ENCODE measurements at places on chromosomes 11 and 22.

GRCh38 chr11:57622263-57622662 lies 24.8 kb downstream of the SERPING1 start:
- no peak for DNase-seq

- no peak for DNase-seq
Observed at GRCh38 chr22:20137671-20138416, 6.2 kb downstream of the ZDHHC8 start.

DNA sequence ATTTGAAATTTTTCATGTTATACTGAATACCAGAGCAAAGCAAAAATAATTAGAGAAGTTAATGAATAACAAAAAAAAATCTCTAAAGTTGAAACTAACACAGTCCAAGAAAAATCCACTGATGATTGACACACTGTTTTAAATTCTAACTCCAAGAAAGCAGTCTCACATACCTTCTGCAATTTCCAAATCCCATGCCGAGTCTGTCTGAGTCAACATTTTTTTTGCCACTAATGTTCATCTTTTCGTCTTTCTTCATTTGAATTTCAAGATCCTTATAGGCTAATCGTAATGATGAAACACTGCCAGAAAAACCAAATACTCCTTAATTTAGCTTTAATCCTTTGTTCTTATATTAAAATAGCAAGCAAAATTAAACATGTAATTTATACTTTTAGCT lies 39.5 kb downstream of the ARFGAP3 start:
- no peak for DNase-seq

DNA sequence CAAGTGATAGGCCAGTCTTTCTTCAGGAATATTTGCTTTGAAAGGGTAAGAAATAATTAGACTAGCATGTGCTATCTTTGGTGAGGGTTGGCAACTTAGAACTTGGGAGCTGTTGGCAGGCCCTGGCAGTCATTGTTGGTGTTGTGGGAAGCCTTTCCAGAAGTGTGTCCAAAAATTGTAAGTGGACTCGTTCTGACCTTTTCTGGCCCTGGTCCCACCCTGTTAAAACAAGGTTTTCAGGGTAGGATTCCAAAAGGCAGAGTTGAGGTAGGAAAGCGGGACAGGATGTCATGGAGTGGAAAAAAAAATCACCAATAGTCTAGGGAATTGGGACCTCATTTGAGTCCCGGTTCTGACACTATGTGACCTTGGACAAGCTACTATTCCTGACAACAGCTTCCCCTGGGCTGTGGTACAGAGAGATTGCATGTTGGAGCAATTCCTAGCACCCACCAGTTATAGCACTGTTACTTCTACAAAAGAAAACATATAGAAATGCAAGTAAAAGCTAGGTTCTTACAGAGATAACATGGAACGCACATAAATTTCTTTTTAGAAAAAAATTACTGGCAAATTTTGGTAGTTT lies 299.3 kb upstream of the DDI1 start:
- DNase-seq: no peak

GRCh38 chr11:27255447-27255828 lies 107.6 kb downstream of the CCDC34 start:
- peak; percentile 43 for DNase-seq

GRCh38 chr11:31804312-31805036 lies 6.6 kb downstream of the PAX6 start:
- no peak for DNase-seq

- DNase-seq: no peak
Observed at GRCh38 chr11:18590571-18590970, 2.0 kb upstream of the UEVLD start.

- peak; percentile 78 for DNase-seq
Observed at GRCh38 chr11:96259134-96259830, 83.7 kb downstream of the MAML2 start.

GRCh38 chr22:35752006-35752862 lies 34.6 kb downstream of the APOL5 start:
- DNase-seq: no peak

DNA sequence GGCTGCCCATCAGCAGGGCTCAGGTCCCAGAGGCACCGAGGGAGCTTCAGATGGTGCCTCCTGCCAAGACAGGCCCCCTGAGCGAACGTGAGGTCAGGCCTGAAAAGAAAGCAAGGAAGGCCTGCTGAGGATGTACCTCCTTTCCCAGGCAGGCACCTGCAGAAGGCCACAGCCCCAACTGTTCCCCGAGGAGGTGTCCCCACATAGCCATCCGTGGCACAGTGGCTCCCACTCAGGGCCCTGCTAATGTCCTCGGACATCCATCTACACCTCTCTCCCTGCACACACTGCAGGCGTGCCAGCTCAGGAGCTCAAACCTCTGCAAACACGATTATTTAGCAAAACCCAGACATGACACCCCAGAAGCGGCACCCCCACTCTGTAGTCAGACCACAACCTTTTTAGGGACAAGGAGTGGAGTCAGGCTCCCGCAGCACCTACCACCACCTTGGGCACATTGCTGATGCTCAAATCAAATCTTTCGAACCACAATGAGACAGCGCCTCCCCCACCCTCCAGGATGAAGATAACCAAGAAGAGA lies 36.9 kb downstream of the SHANK2 start:
- DNase-seq: no peak

- DNase-seq: peak; percentile 6
Observed at GRCh38 chr11:106644824-106645223, 373.5 kb downstream of the GUCY1A2 start.

- DNase-seq: no peak
Observed at GRCh38 chr22:37910890-37911672, 5.0 kb downstream of the MICALL1 start.

- DNase-seq: no peak
Observed at GRCh38 chr11:2474059-2474901, 29.5 kb downstream of the KCNQ1 start.

GRCh38 chr22:20943104-20943933 lies 23.7 kb upstream of the AIFM3 start:
- DNase-seq: no peak

- DNase-seq: no peak
Observed at GRCh38 chr11:63850920-63851319, 12.0 kb downstream of the MARK2 start.

DNA sequence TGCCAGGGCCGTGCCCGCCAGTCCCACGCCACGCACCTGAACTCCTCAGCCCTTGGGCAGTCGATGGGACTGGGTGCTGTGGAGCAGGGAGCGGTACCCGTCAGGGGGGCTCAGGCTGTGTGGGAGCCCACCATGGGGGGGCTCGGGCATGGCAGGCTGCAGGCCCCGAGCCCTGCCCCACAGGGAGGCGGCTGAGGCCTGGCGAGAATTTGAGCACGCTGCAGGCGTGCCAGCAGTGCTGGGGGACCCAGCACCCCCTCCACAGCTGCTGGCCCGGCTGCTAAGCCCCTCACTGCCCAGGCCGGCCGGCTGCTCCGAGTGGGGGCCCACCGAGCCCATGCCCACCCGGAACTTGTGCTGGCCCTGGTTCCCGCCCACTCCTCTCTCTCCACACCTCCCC lies 56.8 kb downstream of the TMPRSS5 start:
- no peak for DNase-seq

DNA sequence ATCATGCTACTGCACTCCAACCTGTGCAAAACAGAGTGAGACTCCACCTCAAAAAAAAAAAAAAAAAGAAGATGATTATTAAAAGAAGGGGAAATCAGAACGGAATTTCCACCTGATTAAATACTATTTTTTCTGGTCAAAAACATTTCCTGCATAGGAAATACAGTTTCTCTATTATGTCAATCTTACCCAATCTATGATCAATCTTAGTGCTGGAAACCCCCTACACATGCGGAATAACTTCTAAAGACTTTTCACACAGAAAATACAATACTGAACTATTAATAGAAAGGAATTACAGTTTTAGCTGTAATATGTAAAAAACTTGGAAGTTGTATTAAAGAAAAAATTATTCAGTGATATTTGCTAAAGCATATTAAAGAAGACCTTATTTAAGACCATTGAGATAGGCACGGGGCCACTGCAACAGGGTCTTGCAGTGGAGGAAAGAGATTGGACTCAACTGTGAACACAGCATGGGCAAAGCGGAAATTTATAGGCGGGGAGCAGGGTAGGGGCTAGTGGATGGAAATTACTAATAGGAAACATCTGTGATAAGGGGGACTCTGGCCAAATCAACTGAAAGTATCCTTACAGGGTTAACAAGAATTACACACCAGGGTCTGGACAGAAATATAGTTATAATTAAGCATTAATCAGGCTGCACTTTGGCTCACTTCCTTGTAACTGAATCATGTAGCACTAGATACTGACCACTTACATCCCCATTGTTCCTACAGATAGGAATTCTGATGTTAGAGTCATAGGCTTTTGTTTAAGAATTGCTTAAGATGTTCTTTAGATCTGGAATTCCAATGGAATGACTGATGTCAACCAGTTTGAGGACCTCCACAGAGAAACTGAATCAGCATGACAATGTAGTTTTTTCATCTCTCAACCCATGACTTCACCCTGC lies 411.5 kb upstream of the DDI1 start:
- peak; percentile 96 for DNase-seq

GRCh38 chr11:11553573-11553972 lies 68.2 kb downstream of the GALNT18 start:
- DNase-seq: no peak

- no peak for DNase-seq
Observed at GRCh38 chr11:57662893-57663292, 5.0 kb upstream of the ZDHHC5 start.

DNA sequence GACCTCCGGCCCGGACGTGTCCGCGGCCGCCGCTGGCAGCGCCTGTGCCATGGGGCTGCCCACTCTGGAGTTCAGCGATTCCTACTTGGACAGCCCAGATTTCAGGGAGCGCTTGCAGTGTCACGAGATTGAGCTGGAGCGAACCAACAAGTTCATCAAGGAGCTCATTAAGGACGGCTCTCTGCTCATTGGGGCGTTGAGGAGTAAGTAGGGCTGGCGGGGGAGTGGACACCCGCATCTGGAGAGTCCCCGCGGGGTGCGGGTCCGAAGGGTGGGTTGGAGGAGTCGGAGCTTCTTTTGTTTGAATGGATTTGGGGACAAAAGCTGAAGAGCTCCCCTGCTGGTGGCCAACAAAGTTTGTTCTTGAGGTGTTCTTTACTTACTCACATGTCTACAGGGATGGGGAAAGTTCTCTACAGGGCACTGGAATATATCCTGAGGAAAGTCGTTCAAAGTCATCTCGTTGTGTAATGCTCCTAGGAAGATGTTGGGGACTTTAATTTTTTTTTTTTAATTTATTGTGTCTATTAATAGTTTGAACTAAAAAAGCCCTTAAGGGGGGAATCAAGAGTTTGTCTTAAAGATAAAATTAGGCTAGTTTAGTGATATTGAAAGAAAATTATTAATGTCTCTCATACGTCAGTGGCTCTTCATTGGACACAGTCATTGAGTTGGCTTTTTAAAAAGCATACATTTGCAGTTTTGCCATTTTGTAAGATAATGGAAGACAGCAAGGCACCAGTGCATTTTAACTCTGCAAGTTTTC lies 725 bp downstream of the ARHGAP42 start:
- peak; percentile 82 for DNase-seq

- peak; percentile 31 for DNase-seq
Observed at GRCh38 chr11:110777775-110778174, 65.5 kb upstream of the ARHGAP20 start.

DNA sequence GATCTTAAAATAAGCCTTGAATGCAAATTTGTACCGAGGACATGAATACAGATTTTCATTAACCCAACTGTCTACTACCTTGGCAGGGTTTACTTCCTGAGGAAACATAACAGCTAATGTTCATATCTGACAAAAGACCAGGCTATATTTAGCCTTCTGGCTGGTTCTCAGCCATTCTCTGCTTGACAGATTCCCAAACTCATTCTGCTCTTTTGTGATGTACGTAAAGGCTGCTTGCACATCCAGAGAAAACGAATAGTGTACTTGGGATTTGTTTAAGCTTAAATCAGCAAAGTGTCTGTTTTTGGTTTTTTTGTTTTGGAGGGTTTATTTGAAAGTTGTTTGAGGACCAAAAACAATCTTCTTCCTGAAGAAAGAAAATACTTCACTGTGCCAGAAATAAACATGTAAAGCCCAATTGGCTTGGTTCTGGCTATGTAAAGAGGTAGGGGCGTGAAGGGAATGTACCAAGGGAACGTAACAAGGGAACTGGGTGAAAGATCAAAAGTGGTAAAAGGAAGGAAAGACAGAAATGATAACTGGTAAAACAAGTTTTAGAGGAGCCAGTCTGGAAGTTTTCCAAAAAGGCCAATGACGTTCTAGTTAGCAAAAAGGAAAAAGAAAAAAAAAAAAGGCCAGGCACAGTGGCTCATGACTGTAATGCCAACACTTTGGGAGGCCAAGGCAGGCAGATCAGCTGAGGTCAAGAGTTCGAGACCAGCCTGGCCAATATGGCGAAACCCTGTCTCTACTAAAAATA lies 21.4 kb upstream of the CRTAM start:
- no peak for DNase-seq

GRCh38 chr22:42500161-42500835 lies 19.3 kb downstream of the RRP7A start:
- peak; percentile 56 for DNase-seq

DNA sequence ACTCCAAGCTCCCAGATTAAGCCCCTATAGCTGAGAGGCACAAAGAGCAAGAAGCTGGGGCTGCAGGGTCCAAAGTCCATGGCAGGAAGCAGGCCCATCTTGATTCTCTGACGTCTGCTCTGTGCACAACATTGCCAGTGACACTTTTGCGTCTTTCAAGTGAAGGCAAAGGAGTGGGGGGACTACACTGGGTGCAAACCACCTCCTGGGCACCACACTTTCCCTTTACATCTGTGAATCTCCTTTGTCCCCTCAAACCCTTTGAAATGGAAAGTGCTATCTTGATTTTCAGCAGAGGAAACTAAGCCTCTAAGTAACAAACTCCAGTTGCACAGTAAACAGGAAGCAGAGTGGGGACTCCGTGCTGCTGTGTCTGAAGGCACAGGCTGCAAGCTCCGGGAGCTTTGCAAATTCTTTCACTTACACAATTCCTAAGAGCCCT lies 428.0 kb downstream of the LARGE1 start:
- no peak for DNase-seq

DNA sequence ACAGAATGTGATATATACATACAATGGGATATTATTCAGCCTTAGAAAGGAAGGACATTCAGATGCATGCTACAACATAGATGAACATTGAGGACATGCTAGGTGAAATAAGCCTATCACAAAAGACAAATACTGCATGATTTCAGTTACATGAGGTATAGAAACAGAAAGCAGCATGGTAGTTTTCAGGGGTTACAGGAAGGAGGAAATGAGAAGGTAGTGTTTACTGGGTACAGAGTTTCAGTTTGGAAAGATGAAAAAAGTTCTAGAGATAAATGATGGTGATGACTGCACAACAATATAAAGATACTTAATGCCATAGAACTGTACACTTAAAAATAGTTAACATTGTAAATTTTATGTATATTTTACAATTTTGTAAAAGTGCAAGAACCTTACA lies 266.7 kb upstream of the C11orf87 start:
- no peak for DNase-seq
